ENCODE measurements at places on chromosomes 1 and 21.

DNA sequence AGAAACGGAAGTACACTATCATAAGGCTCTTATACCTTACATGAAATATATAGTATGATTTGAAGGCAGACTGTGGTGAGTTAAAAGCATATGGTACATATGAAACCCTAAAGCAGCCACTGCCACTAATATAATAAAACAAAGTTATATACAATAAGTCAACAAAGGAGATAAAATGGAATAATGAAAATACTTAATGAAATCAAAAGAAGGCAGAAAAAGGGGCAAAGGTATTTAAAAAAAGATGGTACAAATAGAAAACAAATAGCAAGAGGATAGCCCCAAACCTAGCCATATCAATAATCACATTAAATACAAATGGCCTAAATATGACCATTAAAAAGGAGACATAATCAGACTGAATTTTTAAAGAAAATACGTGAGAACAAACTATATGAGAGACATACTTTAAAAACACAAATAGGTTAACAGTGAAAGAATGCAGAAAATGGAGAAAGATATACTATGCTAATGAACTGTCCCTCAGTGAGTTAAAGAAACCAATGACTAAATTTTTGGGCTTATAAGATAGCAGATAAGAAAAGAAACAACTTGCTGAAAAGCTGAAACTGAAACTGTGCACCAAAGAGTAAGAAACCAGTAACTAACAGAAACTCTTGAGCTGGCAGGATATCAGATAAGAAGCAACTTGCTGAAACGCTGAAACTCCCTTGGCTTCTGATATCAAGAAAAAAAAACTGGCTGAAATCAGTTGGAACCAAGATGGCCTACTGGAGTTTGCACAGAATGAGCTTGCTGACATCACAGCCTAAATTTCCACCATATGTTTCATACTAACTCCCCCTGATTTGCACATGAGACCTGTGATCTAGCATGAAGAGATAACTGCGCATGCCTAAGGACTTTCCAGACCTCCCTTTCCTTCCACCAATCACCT, 44.3 kb upstream of the IL10 start:
- DNase-seq = no peak

GRCh38 chr1:232226197-232226712, 403.7 kb downstream of the SIPA1L2 start:
- DNase-seq = no peak

- DNase-seq = no peak
Measured at GRCh38 chr1:215458104-215458503, 109.0 kb upstream of the KCTD3 start.

- DNase-seq = no peak
Measured at GRCh38 chr1:183730886-183731573, 73.9 kb upstream of the RGL1 start.

- DNase-seq = no peak
Measured at GRCh38 chr1:225366552-225366951, 61.3 kb downstream of the LBR start.

- no peak for DNase-seq
Measured at GRCh38 chr1:33713058-33713877, 150.6 kb upstream of the HMGB4 start.

GRCh38 chr1:110068646-110069403, 1.6 kb downstream of the ALX3 start:
- peak; percentile 46 for DNase-seq

DNA sequence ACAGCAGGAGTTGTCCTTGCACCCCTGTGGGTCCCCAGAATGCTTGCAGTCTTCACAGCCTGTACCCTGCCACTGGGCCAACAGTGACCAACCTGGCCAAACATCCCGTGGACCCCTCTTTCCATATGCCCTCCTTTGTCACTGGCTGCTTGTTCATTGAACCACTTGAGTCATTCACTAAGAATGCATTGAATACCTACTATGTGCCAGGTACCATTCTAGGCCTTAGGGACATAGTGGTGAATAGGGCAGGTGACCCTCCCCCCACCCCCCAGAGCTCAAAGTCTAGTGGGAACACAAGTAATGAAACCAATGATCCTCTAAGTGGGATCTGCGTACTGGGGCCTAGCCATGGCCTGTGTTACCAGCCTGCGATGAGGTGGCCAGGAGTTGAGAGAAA, 28.2 kb downstream of the PIGP start:
- no peak for DNase-seq

- no peak for DNase-seq
Measured at GRCh38 chr1:38832370-38832734, 27.2 kb downstream of the RRAGC start.

- no peak for DNase-seq
Measured at GRCh38 chr1:12085643-12086260, 22.6 kb downstream of the TNFRSF8 start.

DNA sequence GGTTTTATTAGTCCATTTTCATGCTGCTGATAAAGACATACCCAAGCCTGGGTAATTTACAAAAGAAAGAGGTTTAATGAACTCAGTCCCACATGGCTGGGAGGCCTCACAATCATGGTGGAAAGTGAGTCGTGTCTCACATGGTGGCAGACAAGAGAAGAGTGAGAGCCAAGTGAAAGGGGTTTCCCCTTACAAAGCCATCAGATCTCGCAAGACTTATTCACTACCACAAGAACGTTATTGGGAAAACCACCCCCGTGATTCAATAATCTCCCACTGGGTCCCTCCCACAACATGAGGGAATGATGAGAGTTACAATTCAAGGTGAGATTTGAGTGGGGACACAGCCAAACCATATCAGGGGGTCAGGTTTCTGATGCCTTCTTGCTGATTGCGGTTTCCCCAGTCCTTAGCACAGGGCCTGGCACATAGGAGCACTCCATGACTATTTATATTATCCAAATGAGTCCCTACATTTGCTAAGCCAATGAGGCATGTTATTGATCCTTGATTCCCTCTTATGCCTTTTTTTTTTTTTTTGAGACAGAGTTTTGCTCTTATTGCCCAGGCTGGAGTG, 35.3 kb upstream of the PAXBP1 start:
- no peak for DNase-seq

GRCh38 chr1:21921100-21921875, 15.8 kb downstream of the HSPG2 start:
- no peak for DNase-seq

All from GM12891 (cell line).